Hepatocyte (in vitro differentiated cells): ENCODE measurements at places on chromosomes 6 and 20. TPM values are rescaled to one million over a fixed set of nuclear protein-coding genes. Genes with fewer than 3 reads are reported as not detected.

The SMOC2 gene
- total RNA-seq: 48.1 and 51.0 TPM in 2 replicates

The RAET1G gene
- 1.5 TPM in 1 of 2 replicates, not detected in the other for total RNA-seq

- DNase-seq: no peak
Measured at GRCh38 chr6:30311671-30312070, 15.1 kb upstream of the TRIM39 start.

GRCh38 chr20:36355469-36356171 is 49.5 kb downstream of the DLGAP4 start:
- no peak for DNase-seq

The PREX1 gene
- 2.5 and 2.9 TPM in 2 replicates for total RNA-seq
